Suprapubic skin (tissue), 4 donors: ENCODE measurements at places on chromosomes 2 and 18. TPM values are rescaled to one million over a fixed set of nuclear protein-coding genes. Genes with fewer than 3 reads are reported as not detected.
A peak's percentile ranks its signal among the peaks of the same experiment; 100 is the strongest.

The MCEE gene
- total RNA-seq = 22.6 TPM

DNA sequence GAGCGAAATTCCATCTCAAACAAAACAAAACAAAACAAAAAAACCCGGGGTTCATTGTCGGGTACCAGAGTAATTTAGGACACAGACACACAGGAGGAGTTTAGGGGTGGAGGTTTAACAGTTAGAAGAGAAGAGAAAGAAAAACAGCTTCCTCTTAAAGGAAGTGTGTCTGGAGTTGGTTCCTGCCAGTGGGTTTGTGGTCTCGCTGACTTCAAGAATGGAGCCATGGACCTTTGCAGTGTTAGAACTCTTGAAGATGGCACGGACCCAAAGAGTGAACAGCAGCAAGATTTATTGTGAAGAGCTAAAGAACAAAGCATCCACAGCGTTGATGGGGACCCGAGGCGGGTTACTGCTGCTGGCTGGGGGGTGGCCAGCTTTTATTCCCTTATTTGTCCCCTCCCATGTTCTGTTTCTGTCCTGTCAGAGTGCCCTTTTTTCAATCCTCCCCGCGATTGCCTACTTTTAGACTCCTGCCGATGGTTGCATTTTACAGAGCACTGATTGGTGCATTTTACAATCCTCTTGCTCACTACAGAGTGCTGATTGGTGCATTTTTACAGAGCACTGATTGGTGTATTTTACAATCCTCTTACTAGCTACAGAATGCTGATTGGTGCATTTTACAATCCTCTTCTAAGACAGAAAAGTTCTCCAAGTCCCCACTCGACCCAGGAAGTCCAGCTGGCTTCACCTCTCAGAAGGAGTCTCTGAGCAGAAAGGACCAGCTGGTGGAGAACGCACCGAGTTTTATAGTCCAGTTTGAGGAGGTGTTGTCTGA lies 28.7 kb upstream of the ATP8B1 start:
- DNase-seq = no peak

The PPP3R1 gene
- 36.9 TPM for total RNA-seq

- no peak for DNase-seq
Observed at GRCh38 chr18:39494211-39494896, 1928.8 kb upstream of the CELF4 start.

DNA sequence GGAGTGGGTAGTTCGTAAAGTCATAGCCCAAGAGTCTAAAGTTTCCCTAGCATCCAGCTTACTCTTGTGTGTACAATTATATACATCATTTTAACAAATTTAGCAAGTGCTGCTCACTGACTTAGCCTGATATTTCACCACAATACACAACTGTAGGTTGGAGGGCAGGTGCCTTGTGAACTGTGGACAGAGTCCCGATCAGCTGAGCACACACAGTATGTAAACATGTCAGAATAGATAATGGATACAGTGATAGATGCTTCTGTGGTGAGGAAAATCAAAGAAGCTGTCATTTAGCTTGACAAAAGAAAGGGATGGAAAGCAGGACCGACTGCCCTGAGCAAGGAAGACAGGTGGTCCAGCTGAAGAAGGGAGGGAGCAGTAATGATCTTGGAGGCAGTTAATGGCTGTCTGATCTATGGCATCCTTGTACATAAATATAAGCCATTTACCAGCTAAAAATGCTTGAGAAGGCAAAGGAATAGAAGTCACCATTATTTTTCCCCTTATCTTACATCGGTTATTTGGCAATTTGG lies 372.8 kb upstream of the UBE2E3 start:
- DNase-seq = no peak

GRCh38 chr2:39948016-39948719 lies 169.1 kb upstream of the THUMPD2 start:
- no peak for DNase-seq

DNA sequence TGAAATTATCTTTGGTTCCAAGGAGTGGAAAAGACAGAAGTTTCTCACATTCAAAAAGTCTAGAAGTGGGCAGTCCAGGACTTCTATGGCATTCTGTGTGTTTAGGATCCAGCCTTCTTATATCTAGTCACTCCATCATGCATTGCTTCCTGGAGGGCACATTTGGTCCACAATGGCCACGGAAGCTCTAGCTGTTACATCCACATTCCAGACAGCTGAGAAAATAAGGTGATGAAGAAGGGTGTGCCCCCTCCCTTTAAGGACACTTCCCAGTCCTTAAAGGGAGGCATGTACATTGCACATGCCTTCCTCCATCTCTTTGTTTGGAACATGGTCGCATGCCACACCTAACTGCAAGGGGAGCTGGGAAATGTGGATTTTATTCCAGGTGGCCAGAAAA lies 59.9 kb upstream of the BZW1 start:
- DNase-seq = no peak

The ARHGAP25 gene
- 2.5 TPM for total RNA-seq

GRCh38 chr2:30664761-30665358 lies 142.4 kb downstream of the CAPN13 start:
- no peak for DNase-seq

GRCh38 chr2:21658907-21659477 lies 535.2 kb downstream of the TDRD15 start:
- no peak for DNase-seq

DNA sequence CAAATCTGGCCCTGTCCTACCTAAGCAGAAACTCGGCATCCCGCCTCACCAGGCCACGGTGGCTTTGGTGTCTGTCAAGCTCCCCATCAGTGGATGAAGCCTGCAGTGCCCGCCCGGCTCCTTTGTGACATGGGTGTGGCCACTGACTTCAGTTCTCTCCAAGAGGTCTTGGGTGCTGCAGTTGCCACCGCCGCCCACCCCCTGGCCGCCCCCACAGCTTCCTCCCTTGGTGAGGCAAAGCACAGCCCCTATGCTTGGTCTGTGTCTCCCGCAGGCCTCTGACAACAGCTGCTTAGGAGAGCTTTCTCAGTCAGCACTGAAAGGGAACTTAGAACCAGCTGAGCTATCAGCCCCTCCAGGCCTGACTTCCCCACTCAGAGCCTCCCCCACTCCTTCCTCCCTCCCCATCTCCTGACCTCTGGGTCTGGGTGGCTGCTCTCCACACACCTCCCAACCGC lies 22.9 kb upstream of the GPR55 start:
- peak; percentile 4 for DNase-seq

DNA sequence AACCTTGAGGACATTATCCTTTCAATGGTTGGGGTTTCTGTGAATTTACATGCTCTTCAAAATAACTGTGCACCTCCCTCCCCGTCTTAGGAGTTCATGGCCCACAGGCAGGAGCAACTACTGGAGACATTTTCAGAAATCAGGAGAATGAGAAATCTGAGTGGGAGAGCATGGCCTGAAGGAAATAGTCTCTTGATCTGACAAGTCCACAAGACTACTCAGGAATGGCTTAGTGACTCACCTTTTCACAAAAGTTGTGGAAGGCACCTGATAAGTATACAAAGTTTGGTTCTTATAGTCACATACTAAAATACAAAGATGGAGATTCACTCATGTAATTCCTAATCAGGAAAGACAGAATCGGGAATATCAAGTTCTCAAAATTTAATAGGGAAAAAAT lies 83.6 kb upstream of the NCKAP5 start:
- no peak for DNase-seq

The SCN2A gene
- total RNA-seq = 0.21 TPM

GRCh38 chr2:173997269-173997668 lies 32.1 kb upstream of the SP3 start:
- peak; percentile 93 for DNase-seq

GRCh38 chr2:3293221-3293620 lies 84.4 kb downstream of the EIPR1 start:
- peak; percentile 40 for DNase-seq

DNA sequence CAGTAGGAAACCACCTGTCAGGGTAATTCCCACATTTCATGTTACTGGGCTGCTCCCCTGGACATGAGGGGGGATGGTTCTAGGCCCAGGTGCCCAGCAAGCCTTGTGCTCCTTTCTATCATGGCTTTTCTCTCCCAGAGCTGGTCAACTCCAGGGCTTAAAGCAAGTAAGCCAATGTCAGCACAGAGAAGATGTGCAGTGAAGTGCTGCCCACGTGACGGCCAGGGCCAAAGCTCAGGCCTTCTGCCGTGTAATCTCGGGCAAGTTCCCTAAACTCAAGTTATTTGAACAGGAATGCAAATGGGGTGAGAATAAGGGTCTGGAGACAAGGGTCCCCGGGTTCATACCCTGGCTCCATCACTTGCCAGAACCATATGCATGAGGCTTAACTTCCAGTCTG lies 16.5 kb downstream of the SFXN5 start:
- no peak for DNase-seq

- no peak for DNase-seq
Observed at GRCh38 chr2:72325592-72326422, 178.1 kb upstream of the CYP26B1 start.

- no peak for DNase-seq
Observed at GRCh38 chr2:144824306-144825080, 304.6 kb upstream of the ZEB2 start.

- no peak for DNase-seq
Observed at GRCh38 chr18:69725009-69725408, 222.7 kb downstream of the CD226 start.

The CLEC4F gene
- total RNA-seq = 0.76 TPM

GRCh38 chr2:38057651-38058410 lies 18.1 kb downstream of the CYP1B1 start:
- no peak for DNase-seq

The DNAJC10 gene
- total RNA-seq = 25.8 TPM

The SPDYA gene
- 0.76 TPM for total RNA-seq

GRCh38 chr18:67913040-67913439 lies 396.5 kb upstream of the DSEL start:
- no peak for DNase-seq

GRCh38 chr2:220152281-220152935 lies 525.0 kb downstream of the SLC4A3 start:
- DNase-seq = no peak

DNA sequence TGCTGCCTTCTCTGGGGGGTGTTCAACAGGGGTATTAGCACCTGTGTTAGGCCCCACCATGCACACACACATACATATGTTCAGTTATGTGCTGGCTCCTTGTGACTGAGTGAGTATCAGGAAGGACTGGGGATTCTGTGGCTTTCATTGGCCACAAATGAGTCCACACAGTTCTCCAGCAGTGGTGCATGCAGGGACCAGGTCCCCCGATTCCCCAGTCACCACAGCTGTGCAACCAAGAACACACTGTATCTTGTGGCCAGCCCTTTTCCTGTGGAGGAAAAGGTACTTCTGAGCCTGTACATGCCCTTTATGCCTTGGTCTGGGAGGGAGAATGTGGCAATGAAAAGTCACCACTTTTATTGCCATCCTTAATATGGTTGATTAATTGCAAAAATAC lies 74.9 kb upstream of the KLF7 start:
- no peak for DNase-seq
